ENCODE measurements at places on chromosomes 1 and 21.

DNA sequence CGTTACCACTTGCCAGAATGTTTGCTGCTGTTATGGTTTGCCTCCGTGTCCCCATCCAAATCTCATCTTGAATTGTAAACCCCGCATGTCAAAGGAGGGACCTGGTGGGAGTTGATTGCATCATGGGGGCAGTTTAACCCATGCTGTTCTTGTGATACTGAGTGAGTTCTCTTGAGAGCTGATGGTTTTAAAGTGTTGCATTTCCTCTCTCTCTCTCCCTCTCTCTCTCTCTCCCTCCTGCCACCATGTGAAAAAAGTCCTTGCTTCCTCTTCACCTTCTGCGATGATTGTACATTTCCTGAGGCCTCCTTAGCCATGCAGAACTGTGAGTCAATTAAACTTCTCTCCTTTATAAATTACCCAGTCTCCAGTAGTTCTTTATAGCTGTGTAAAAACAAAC lies 44.4 kb downstream of the CFHR5 start:
- no peak for DNase-seq

GRCh38 chr1:241308011-241308410 lies 49.0 kb downstream of the RGS7 start:
- DNase-seq: no peak

- DNase-seq: no peak
These were observed 941 bp upstream of the C1orf21 start for GRCh38 chr1:184385865-184386311.

GRCh38 chr1:87334351-87335174 lies 5.9 kb downstream of the LMO4 start:
- DNase-seq: no peak

DNA sequence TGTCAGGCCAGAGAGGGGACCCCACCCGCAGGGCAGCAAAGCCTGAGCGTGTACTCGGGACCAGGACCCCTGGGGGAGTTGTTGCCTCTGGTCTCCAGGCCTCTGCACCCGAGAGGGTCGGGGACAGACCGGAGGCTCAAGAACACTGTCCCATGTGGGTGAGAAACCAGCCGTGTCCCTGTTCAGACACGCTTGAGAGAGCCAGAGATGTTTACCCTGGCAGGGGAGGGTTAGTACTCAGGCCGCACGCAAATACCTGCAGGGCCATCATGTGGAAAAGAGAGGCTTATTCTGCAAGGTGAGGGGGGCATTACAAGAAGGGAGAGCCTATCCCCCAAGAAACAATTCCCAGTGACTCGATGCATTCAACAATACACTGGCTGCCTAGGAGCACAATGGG lies 74.0 kb upstream of the ARHGEF16 start:
- DNase-seq: no peak

- no peak for DNase-seq
These were observed 26.7 kb upstream of the MYSM1 start for GRCh38 chr1:58726581-58726980.

DNA sequence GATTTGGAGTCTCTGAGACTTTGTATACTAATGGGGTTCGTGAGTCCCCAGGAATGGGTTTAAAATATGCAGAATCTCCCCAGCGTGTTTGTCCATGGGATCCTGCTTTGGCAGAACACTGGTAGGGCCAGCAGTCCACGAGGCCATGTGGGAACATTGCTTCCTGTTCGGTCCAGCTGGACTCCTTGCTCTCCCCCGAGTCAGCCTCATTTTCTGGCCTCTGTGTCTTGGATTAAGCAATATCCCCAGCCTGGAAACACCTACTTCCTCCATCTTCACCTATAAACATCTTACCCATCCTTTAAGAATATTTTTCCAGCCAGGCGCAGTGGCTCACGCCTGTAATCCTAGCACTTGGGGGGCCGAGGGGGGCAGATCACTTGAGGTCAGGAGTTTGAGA lies 142.4 kb downstream of the NAV1 start:
- DNase-seq: no peak

DNA sequence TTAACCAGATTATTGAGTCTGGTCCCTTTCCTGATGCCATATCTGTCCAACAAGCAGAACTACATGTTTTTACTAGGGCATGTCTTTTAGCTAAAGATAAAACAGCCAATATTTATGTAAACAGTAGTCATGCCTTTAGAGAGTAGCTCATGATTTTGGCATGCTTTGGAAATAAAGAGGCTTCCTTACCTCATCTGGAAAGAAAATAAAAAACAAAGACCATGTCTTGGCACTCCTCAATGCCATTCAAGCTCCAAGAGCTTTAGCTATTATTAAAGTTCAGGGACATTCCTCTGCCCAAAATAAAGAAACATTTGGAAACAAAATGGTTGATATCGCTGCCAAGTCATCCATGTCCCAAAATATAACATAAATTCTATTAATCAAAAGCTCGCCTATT lies 202.4 kb downstream of the URB2 start:
- DNase-seq: no peak

GRCh38 chr1:29800522-29800956 lies 564.2 kb downstream of the PTPRU start:
- DNase-seq: no peak

- no peak for DNase-seq
These were observed 19.8 kb upstream of the SLC2A1 start for GRCh38 chr1:42978317-42979035.

DNA sequence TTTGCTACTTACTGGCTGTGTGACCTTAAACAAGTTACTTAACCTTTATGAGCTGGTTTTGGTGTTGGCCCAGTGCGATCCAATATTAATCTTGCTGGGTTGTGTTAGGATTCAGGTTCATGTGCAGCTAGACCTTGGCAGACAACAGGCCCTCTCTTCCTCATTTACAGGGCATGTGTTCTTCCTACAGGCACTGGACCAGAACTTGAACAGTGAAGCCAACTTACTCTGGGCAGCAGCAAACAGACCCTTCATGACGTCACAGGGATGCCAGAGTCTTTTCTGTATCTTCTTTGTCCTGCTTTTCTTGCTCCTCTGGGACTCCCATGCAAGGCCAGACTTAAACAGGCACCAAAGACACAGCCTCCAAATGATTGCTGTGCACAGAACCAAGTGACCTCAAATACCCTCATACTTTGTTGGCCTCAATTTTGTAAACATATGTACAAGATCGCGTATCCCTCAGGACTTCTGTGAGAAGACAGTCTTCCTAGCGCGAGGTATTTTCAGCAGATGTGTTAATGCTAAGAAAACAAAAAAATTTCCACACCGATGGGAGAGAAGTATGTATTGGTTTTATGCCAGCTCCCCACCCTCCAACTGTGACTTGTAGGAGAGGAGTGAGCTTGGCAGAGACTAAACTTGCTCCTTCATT lies 73.7 kb downstream of the URB2 start:
- DNase-seq: no peak

DNA sequence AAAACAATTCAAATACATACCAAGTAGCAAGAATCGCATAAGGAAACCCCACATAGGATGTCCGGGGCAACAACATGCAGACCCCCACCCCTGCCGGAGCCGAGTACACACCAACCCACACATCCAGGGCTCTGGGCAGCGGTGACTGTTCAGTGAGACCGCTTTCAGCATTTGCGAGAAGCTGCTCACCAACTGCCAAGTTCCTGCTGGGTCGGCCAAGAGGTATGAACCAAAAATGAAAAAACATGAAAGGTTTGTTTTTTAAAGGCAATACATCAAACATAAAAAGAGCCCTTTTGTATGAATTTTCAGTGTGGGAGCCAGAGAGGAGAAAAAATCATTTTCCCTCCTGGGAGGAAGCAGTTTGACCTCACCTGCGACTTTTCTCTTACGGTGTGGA lies 92.3 kb downstream of the SIM2 start:
- no peak for DNase-seq

DNA sequence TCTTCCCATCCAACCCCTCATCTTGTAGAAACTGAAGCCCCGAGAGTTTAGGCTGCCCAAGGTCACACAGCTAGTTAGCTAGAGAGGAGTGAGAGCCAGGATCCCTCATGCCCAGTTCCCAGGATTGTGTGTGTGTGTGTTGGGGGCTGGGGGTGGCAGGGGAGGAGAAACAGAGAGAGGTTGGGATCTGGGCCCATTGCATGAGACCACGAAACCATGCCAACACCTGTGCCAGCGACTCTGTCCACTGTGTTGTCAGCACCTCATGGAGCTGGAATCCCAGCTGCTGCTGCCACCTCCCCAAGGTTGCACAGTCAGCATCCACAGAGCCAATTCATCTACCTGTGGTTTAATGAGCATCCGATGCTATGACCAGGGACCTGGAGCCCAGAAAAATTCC lies 115.4 kb upstream of the ZC3H12A start:
- DNase-seq: no peak

GRCh38 chr1:198909973-198910372 lies 271.1 kb downstream of the PTPRC start:
- DNase-seq: no peak

- no peak for DNase-seq
These were observed 371.9 kb downstream of the RGS7 start for GRCh38 chr1:240985081-240985480.

GRCh38 chr1:113040041-113040440 lies 33.0 kb upstream of the LRIG2 start:
- no peak for DNase-seq

DNA sequence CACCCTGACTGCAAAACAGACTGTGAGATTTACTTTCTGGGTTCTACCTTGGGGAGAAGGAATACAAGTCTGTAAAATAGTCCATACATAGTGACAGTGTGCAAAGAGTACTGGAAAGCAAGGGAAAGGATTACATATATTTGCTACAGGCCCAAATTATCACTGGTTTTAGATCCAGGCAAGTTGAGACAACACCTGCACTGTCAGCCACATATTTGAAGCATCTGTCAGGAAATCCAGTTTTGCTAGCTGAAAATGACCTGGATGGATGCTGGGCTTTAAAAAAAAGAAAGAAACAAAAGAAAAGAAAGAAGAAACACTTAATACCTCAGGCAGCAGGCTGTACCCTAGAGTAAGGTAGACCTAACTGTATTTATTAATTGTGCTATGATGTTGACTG lies 23.9 kb upstream of the SPRR2G start:
- no peak for DNase-seq

- no peak for DNase-seq
These were observed 3.8 kb upstream of the TMEM222 start for GRCh38 chr1:27318136-27318535.

GRCh38 chr21:29616209-29616751 lies 317.6 kb downstream of the BACH1 start:
- no peak for DNase-seq

GRCh38 chr1:22107126-22107525 lies 35.8 kb downstream of the WNT4 start:
- DNase-seq: no peak

- DNase-seq: no peak
These were observed 2.4 kb downstream of the RAP1GAP start for GRCh38 chr1:21666576-21667320.

GRCh38 chr1:12184008-12184681 lies 17.4 kb downstream of the TNFRSF1B start:
- peak; percentile 81 for DNase-seq

DNA sequence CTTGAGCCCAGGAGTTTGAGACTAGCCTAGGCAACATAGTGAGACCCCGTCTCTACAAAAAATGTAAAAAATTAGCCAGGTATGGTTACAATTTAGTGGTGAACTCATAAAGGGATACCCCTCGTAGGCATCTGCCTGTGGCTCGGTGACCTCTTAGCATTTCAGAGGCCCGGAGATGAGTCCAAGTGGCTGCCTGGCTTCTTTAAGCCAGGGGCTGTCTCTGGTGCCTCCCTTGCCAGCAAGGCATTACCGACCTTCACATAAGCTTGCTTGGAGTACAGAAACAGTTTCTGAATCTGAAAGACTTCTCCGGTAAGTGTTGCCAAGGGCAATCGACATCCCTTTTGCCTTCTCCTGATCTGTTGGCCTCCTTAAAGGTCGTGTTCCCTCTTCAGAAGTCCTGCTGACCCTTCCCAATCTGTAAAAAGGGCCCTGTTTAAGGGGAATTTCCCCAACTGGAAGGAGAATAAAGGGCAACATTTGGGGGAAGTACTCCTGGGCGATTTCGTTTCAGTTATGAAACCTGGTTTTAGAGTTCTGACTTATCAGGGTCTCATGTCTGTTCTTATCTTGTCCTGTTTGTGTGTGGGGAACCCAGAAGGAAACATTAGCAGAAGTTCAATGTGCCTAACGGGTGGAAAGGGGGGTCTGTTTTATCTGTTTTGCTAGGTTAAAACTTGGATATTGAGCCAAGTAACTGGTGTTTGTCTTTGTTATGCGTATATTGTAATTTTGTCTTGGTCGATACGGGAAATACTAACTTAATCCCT lies 32.9 kb downstream of the KIFAP3 start:
- DNase-seq: no peak

DNA sequence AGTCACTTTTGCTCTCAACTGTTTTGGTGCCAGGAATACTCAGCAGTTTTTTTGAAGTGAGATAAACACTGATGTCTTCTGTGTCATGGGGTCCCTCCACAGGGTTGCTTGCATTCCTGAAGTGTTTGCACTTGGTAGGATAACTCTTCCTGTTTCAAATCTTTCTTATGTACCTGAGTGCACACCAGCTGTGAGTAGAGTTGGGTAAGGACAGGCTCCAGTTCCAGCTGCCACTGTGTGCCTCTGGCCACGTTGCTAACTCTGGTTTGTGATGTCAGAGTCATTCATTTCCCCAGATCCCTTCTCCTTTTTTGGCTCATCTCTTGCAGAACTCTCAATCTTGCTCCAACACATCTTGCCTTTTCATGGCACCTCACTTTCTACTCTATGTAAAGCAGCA lies 356.3 kb upstream of the B3GALT2 start:
- no peak for DNase-seq

GRCh38 chr1:103783944-103784377 lies 34.3 kb downstream of the AMY1C start:
- DNase-seq: no peak

DNA sequence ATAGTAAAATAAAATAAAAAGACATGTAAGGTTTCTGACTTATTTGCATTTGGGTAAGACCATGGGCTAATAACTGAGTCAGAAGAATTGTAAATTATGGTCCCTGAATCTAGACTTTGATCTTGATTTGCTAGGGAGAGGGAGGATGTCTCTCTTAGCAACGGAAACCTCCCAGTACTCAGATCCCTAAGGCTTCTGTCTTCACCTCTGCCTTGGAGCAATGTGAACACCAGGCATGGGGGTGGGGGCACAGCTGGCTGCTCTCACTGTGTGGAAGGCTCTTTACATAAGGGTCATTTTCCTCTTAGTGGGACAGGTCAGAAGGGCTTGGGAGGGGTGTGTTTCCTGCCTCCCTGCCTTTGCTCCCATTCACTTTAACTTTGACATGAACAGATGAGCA lies 17.0 kb upstream of the TMEM54 start:
- DNase-seq: no peak
